IMR-90 (cell line): ENCODE measurements at places on chromosomes 16 and 17. TPM values are rescaled to one million over a fixed set of nuclear protein-coding genes. Genes with fewer than 3 reads are reported as not detected.

DNA sequence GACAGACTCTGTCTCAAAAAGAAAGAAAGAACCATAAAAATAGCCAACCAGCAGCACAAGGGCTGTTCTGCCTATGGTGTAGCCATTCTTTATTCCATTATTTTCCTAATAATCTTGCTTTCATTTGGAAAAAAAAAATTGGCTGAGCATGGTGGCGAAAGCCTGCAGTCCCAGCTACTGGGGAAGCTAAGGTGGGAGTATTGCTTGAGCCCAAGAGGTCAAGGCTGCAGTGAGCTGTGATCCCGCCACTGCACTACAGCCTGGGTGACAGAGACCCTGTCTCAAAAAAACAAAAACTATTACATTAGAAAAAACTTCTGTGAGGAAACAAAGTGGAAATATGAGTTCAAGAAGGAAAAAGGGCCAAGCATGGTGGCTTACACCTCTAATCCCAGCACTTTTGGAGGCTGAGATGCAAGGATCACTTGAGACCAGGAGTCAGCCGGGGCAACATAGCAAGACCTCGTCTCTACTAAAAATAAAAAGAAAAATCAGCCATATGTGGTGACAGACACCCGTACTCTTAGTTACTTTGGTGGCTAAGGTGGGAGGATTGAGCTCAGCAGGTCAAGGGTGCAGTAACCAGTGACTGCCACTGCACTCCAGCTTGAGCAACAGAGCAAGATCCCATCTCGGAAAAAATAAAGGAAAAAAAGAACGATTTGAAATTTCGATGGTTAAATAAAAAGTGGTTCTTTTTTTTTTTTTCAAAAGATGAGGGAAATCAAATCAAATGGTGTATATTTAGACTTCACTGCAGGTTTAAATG lies 2.5 kb downstream of the DCAKD start:
- no peak overlapping the region for H3K27ac ChIP-seq
- H3K27me3 ChIP-seq, result no peaks in the 10 kb centered on the region
- DNase-seq, result no peak
- peaks cover 8% of the 10 kb centered on the region for H3K4me1 ChIP-seq
- H3K4me3 ChIP-seq, result no peak overlapping the region
- 0 out of 2 replicates have a peak, but pooled peaks cover 2% of the 10 kb centered on the region for H3K36me3 ChIP-seq

DNA sequence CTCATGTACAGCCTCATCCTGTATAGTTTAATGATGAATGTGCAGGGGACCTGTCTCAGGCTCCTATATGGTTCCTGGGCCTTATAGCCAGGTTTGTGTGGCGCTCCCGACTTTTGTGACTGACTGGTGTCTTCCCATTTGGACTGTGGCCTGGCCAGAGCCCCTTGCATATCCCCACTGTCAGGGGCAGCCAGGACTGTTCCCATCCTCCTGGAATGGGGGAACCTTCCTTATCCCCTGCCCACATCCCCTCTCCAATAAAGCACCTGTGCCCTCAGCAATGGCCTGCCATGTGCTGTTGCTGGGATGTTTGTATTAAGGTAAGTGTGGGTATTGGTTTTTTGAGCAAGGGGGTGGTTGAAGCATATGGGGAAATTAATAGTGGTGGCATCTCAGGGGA lies 2.6 kb downstream of the B3GNT9 start:
- peaks cover 5% of the 10 kb centered on the region; the same call in 1 of the 2 replicates for H3K4me1 ChIP-seq
- H3K27me3 ChIP-seq, result no peaks in the 10 kb centered on the region
- H3K4me3 ChIP-seq, result no peak overlapping the region
- no peak overlapping the region for H3K27ac ChIP-seq
- no peak for DNase-seq
- H3K36me3 ChIP-seq, result peaks cover 52% of the 10 kb centered on the region

GRCh38 chr16:46607529-46607928 lies 13.7 kb downstream of the SHCBP1 start:
- no peak overlapping the region for H3K4me3 ChIP-seq
- H3K27ac ChIP-seq, result no peak overlapping the region
- no peaks in the 10 kb centered on the region for H3K27me3 ChIP-seq

DNA sequence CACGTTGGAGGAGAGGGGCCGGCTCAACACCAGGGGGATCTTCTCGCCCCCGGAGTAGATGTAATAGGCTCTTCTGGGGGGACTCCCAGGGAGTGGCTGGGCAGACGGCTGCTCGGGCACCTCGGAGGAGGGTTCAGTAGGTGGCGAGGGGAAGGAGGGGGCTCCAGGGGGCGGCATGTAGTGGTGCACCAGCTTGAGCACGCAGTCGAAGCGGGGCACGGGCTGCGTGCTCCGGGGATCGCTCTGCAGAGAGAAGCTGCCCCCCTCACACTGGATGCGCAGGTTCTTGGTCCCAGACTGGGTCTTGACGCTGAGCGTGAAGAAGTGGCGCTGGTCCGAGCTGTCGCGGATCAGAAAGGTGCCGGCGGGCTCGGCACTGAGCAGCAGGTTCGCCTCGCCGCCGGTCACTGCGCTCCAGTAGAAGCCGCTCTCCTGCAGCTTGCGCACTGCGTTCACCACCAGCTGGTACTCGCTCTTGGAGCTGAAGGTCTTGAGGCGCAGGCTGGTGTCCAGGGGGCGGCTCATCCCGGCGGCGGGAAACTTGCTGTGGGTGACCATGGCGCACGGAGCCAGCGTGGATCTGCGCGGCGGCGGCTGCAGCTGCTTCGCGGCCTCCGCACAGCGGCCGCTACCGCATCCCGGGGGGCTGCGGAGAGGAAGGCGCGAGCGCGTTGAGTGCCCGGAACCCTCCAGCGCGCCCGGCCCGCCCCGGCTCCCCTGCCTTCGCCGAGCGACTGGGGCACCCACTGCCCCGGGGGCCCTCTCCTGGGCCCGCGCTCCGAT lies 1.1 kb downstream of the SOCS3 start:
- peak; percentile 53 for DNase-seq
- H3K27me3 ChIP-seq, result no peaks in the 10 kb centered on the region
- H3K27ac ChIP-seq, result peak overlapping the region; percentile 97
- peaks cover 33% of the 10 kb centered on the region for H3K36me3 ChIP-seq
- H3K4me1 ChIP-seq, result peaks cover 20% of the 10 kb centered on the region

- H3K27me3 ChIP-seq, result no peaks in the 10 kb centered on the region
- no peak overlapping the region for H3K4me3 ChIP-seq
- no peaks in the 10 kb centered on the region for H3K36me3 ChIP-seq
- no peaks in the 10 kb centered on the region for H3K4me1 ChIP-seq
- H3K27ac ChIP-seq, result no peak overlapping the region
Measured at GRCh38 chr16:79608976-79609375, 8.4 kb upstream of the MAF start.

GRCh38 chr17:7806587-7806986 lies 27.4 kb upstream of the KDM6B start:
- H3K4me3 ChIP-seq, result no peak overlapping the region
- H3K4me1 ChIP-seq, result no peaks in the 10 kb centered on the region; the same call in 1 of the 2 replicates
- no peak overlapping the region for H3K27ac ChIP-seq

- H3K36me3 ChIP-seq, result no peaks in the 10 kb centered on the region
- H3K27ac ChIP-seq, result no peak overlapping the region
- peak; percentile 69 for DNase-seq
Measured at GRCh38 chr16:68093816-68094613, 8.8 kb downstream of the NFATC3 start.

DNA sequence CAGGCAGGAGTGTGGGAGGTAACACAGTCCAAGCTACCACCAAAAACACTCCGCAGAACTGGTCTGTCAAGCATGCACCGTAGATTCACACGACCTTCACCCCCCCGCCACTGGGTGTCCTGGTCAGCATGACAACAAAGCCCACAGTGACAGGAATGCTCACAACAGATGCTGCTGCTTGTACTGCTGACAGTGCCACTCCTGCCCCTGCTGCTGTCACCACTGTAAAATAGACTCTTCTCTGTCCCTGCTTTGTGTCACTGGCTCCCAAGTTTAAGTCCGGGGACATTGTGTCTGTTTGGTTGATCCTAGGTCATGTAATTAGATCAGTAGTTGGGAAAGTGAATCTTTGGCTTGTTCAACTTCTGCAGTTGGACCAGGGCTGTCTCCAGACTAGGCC lies 7.0 kb upstream of the ODF4 start:
- no peaks in the 10 kb centered on the region for H3K36me3 ChIP-seq
- no peak for DNase-seq
- H3K4me1 ChIP-seq, result no peaks in the 10 kb centered on the region
- no peak overlapping the region for H3K4me3 ChIP-seq

DNA sequence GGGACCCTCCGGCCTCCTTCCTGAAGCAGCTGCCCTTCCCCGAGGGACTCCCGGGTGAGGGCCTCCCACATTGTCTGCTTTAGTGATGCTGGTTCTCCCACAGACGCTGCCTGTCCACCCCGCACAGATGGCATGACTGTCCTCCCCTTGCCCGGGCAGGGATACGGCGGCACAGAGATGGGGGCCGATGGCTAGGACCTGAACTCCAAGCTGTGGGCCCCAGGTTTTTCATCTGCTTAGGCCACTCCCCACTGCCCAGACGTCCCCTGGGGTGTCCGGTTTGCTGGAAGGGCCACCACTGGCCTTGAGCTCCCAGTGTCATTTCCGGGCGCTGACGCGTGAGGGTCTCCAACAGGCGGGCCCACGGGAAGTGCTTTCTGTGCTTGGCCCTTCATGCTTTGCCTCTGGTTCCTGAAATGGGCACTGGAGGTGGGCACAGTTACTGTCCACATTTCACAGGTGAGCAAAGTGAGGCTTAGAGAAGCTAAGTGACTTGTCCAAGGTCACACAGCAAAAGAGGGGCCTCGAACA lies 87.4 kb upstream of the CBX4 start:
- no peak for DNase-seq
- peaks cover 61% of the 10 kb centered on the region for H3K27me3 ChIP-seq
- H3K27ac ChIP-seq, result no peak overlapping the region
- no peaks in the 10 kb centered on the region for H3K36me3 ChIP-seq

DNA sequence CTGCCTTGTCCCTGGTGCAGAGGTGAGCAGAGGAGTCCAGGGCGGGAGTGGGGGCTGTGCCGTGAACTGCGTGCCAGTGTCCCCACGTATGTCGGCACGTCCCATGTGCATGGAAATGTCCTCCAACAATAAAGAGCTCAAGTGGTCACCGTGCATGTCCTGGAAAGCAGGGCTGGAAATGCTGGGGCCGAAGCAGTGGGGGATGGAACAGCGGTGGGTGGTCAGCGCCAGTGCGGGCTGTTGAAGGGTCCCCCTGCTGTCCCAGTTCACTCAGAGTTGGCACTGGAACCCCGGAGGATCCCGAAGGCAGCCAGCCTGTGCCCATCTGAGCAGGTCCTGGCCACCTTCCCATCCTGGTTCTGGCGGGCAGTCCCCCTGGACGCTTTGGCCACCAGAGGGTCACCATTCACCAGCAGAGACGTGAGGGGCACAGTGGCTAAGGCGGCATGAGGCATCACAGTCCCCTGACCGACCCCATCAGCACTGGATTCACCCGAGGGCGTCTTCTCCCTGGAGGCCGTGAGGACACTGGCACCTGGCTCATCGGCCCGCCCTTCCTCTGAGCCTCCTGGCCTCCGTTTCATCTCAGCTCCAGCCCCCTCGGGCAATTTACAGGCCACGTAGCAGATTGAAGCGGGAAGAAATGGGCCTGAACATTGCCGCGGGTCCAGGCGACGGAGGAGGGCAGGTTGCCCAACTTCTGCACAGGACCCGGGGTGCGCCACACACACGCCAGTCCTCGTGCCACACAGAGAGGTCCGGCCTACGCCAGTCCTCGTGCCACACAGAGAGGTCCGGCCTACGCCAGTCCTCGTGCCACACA lies 10.1 kb downstream of the GCGR start:
- peaks cover 22% of the 10 kb centered on the region; the same call in 1 of the 2 replicates for H3K27me3 ChIP-seq
- H3K4me3 ChIP-seq, result no peak overlapping the region
- no peak overlapping the region for H3K27ac ChIP-seq
- peaks cover 9% of the 10 kb centered on the region; the same call in 1 of the 2 replicates for H3K4me1 ChIP-seq
- no peaks in the 10 kb centered on the region for H3K36me3 ChIP-seq

GRCh38 chr17:19343671-19344151 lies 18.8 kb downstream of the B9D1 start:
- peaks cover 26% of the 10 kb centered on the region for H3K4me1 ChIP-seq
- H3K4me3 ChIP-seq, result no peak overlapping the region
- H3K27ac ChIP-seq, result no peak overlapping the region

DNA sequence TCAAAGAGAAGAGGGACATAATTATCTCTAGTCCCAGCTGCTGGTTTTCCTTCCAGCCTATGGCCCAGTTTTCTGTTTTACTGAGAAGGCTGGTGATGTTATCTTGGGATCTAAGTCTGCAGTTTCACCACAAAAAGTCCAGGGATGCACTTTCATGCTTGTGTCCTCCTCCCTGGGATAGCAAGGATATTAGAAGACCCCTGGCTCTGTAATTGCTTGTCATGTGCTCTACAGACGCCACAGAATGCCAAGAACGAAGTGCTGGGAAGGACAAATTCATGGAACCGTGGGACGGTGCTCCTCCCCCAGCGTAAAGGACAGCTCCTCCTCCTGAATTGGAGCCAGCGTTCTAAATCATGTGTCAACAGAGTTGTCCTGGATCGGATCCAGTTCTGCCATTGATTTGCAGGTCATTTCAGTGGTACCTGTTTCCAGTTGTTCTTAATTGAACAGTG lies 8.6 kb downstream of the MAPT start:
- H3K4me3 ChIP-seq, result no peak overlapping the region
- peaks cover 59% of the 10 kb centered on the region for H3K27me3 ChIP-seq
- H3K27ac ChIP-seq, result no peak overlapping the region
- DNase-seq, result no peak
- H3K4me1 ChIP-seq, result no peaks in the 10 kb centered on the region
- H3K36me3 ChIP-seq, result no peaks in the 10 kb centered on the region

DNA sequence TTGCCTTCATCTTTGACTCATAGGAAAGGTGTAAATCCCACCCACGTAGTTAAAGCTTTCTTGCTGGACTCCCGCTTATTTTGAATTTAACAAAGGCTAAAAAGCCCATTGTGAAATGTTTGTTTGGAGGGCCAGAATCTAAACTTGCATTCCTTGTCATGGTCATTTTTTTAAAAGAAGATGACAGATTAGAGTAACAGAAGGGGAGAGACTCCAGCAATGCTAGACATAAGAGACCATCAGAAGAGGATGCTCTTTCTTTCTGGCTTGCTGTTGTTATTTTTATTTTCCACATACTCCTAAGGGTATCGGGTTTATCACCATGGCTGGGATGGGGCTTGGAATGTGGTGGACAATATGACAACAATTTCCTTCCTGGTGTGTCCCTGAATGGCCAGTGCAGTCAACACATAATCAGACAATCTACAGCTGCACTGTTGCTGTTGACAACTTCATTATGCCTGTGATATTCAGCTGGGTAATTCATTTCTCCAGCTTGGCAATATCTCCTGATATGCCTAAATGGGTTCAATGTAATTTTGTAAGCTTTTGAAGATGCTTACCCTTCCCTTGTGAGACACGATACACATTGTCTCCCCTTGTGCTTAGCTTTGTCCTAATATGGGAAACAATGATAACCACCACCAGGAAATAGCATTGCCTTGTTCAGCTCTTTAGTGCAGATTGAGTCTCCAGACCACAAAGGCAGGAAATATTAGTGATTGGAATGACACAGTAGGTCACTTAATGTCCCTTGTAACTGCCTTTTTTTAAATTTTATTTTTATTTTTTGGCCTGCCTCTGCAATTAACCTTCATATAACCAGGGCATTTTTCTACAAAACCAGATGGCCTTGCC lies 164.3 kb downstream of the ANKFN1 start:
- no peak overlapping the region for H3K27ac ChIP-seq
- H3K36me3 ChIP-seq, result no peaks in the 10 kb centered on the region
- H3K4me1 ChIP-seq, result peaks cover 3% of the 10 kb centered on the region

Gene SEC14L5
- total RNA-seq, result not detected in 2 replicates

Gene ACLY
- total RNA-seq, result 228 and 230 TPM in 2 replicates

Gene GHDC
- 4.4 and 8.1 TPM in 2 replicates for total RNA-seq

Gene ACSM2A
- not detected in 2 replicates for total RNA-seq

Gene CPD
- 78.0 and 94.5 TPM in 2 replicates for total RNA-seq

Gene ZSCAN10
- total RNA-seq, result not detected in 2 replicates

Gene KRT20
- total RNA-seq, result not detected in 2 replicates

Gene ZNF205
- 8.2 and 8.3 TPM in 2 replicates for total RNA-seq
